ENCODE measurements at places on chromosomes 7 and 10. TPM values are rescaled to one million over a fixed set of nuclear protein-coding genes. Genes with fewer than 3 reads are reported as not detected.

DNA sequence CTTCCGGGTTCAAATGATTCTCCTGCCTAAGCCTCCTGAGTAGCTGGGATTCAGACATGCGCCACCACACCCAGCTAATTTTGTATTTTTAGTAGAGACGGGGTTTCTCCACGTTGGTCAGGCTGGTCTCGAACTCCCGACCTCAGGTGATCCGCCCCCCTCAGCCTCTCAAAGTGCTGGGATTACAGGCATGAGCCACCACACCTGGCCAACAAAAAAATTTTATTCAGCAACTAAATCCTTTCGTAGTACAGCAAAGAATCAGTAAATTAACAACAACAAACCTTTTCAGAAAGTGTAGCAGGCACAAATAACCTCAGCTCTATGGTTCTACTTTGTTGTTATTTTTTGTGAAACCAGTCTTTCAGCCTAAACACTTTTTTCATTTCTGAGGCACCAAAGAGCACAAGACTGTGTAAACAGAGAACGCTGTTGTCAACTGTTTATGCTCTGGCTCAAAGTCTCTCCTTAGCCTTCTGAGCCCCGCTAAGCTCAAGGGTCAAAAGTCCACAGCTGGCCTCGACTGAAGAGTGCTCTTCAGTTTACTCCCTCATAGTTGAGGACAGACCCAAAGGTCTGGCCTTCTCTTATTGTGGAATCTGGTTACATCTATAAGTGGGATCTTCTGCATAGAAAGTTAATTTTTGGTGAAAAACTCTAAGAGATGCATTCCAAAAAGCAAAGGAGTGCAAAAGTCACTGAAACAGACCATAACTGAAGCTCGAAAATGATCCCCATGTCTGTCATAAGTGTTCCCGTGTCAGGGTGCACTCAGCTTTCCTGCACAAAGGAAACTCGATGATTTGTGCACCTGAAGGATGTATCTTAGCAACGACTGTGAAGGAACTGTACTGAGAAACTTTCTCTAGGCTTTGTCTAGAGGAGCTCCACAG, 24.6 kb upstream of the DDX50 start:
- no peak for DNase-seq

DNA sequence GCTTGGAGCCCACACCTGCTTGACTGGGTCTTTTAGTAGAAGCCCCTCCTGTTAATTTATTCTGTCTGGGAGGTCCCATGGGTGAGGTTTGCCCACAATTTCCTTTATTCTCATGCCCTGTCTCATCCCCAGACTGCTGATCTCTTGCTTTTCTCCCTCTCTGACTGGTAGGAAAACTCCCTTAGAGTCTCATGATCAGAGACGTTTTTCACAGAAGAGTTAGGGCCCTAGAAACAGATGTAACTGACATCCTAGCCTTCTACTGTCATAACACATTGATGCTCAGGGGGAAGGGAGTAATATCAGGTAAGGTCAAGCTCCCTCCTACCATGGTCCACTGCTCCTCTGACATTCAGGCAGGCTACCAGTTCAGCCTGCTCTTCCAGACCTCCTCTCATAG, 43.7 kb upstream of the WASL start:
- no peak for DNase-seq

GRCh38 chr7:118041251-118041878, 142.6 kb upstream of the LSM8 start:
- DNase-seq: no peak

TMEM26 gene
- total RNA-seq: not detected

- DNase-seq: no peak
Observed at GRCh38 chr10:61835946-61836887, 65.3 kb upstream of the ARID5B start.

GRCh38 chr7:30396389-30396788, 82.2 kb downstream of the NOD1 start:
- no peak for DNase-seq

TFR2 gene
- total RNA-seq: 12.0 TPM

Measured in natural killer cell (primary cell).